ENCODE measurements at places on chromosomes 1 and 21.

GRCh38 chr1:29849038-29849750 lies 612.9 kb downstream of the PTPRU start:
- DNase-seq = no peak

DNA sequence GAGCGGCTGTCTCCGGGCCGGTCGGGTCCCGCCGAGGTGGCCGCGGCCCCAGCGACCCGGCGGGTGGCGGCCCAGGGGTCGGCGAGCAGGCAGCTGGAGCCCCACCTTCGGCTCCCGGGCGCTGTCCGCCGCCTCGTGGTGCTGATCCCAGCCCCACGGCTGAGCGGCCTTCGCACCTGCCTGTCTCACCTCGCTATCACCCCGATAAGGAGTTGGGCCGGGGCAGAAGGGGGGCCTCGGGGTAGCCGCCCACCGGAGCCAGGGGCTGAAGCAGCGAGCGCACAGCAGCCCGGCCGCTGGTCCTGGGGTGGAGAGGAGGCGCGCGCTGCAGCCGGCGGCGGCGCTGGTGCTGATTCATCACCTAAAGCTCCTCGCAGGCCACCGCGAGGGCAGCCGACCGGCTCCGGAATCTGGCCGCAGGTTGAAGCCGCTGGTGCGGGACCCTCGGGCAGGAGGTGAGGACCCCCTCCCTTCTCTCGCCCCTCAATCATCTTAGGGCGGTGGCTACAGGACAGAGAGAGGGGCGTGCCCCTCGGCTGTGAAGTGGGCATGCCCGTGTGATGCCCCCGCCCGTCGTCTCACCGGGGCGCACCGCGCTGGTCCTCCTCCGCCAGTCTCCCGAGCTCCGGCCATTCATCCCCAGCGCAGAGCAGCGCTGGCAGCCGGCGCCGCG lies 575 bp downstream of the TRIM67 start:
- DNase-seq = peak; percentile 56

DNA sequence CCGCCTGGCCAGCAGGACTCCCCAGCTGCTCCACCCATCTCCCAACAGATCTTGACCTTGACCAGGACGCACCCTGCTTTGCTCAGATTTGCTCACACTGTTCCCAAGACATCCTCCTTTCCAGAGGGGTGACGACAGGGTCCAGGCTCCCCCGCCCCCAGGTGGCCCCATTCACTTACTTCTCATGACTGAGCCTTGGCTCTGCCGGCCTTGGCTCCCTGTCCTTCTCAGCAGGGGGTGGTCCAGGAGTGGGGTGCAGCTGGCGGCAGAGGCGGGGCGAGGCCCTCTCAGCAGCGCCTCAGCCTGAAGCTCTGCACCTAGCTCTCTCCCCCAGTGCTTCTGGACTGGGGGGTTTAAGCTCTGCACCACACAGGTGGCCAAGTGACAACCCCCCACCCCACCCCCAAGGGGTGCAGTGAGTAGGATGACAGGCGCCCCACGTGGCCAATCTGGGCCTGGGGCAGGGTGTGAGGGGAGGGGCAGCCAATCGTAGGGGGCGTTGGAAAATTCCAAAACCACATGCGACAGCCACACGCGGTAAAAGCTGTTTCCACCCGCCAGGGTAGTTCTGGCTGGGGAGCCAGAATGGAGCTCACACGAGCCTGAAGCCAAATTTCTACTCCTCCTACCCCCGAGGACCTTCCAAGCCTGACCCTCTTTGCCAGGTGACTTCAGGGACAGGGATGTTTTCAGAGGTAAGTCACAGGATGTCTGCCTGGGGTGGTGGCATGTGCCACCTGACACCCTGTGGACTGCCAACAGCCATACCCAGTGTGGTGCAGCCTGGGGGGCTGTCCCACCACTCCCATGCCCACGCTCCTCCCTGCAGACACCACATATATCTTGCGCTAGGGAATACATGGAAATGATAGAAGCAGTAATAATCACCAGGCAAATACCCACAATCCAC lies 5.6 kb downstream of the RORC start:
- no peak for DNase-seq

DNA sequence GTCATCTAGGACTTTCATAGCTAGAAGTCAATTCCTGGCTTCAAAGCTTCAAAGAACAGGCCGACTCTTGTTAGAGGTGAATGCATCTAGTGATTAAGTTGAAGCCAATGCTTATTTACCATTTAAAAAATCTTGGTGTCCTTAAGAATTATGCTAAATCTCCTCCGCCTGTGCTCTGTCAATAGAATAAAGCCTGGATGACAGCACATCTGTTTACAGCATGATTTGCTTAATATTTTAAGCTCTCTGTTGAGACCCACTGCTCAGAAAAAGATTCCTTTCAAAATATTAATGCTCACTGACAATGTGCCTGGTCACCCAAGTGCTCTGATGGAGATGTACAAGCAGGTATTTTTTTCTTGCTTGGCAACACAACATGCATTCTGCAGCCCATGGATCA lies 649.1 kb upstream of the USP24 start:
- DNase-seq = no peak

DNA sequence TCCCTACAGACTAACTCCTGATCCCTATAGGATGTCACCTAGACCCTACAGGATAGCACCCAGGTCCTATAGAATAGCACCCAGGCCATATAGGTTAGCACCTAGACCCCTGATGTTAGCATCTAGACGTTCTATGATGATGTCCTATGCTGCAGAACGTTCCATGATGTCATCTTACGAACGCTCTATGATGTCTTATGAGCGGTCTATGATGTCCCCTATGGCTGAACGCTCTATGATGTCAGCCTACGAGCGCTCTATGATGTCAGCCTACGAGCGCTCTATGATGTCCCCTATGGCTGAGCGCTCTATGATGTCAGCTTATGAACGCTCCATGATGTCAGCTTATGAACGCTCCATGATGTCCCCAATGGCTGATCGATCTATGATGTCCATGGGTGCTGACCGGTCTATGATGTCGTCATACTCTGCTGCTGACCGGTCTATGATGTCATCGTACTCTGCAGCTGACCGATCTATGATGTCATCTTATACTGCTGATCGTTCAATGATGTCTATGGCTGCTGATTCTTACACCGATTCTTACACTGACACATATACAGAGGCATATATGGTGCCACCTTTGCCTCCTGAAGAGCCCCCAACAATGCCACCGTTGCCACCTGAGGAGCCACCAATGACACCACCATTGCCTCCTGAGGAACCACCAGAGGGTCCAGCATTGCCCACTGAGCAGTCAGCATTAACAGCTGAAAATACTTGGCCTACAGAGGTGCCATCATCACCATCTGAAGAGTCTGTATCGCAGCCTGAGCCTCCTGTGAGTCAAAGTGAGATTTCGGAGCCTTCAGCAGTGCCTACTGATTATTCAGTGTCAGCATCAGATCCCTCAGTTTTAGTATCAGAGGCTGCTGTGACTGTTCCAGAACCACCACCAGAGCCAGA lies 9.5 kb downstream of the SON start:
- no peak for DNase-seq

GRCh38 chr1:25664357-25665199 lies 48.0 kb downstream of the MAN1C1 start:
- DNase-seq = peak; percentile 82

GRCh38 chr1:228944296-228944695 lies 209.0 kb downstream of the RHOU start:
- DNase-seq = no peak

DNA sequence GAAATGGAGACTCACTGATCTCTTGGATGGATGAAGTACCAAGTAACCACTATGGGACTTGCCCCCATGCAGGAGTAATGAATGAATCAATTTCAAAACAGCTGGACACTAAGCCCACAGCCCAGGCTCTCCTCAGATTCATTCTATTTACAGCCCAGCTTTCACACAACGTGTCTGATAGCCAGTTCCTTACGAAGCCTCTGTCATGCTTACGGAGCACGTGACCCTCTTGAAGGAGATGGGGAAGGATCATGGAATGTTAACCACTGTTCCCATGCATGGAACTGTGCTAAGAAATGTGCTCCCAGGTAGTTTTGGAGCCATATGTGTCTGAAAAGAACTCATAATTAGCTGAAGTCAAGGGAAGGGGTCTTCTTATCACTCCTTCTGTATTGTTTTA lies 124.1 kb downstream of the KIF26B start:
- no peak for DNase-seq

DNA sequence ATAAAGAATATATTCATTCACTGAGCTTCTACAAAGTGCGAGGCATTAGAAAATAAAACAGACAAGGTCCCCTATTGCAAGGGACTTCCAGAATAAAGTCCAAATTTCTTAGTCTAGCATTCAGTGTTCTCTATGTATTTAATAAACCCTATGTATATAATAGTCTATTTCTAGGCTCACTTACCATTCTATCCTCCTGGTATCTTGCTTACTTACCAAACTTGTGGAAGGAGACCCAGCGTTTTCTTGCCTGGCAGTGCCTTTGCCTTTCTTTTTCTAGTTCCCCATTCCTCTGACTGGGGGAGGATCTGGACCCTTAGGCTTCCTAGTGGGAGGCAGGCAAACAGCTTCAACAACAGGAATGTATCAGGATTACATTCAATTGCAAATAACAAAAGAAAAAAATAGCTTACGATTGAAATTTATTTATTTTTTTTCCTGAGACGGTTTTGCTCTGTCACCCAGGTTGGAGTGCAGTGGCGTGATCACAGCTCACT lies 690 bp upstream of the RNF19B start:
- no peak for DNase-seq

DNA sequence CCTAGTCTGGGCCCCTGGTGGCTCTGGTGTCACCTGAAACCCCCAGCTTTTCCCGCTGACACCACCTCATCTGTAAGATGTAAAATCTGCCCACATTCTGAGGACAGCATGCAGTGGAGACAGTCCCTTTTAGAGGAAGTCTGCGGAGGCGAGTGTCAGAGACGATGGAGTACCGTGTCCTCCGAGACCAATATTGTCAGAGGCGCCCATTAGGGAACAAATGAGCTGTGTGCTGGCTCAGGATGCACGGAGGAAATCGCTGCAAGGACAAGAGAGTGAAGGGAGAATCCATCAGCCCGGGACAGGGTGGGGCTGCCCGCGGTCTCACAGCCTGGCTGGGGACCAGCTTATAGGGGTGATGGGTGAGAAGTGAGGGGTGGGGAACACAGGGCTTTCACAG lies 214.8 kb downstream of the MATN1 start:
- no peak for DNase-seq

GRCh38 chr1:21355956-21356355 lies 65.7 kb upstream of the ECE1 start:
- DNase-seq = no peak

DNA sequence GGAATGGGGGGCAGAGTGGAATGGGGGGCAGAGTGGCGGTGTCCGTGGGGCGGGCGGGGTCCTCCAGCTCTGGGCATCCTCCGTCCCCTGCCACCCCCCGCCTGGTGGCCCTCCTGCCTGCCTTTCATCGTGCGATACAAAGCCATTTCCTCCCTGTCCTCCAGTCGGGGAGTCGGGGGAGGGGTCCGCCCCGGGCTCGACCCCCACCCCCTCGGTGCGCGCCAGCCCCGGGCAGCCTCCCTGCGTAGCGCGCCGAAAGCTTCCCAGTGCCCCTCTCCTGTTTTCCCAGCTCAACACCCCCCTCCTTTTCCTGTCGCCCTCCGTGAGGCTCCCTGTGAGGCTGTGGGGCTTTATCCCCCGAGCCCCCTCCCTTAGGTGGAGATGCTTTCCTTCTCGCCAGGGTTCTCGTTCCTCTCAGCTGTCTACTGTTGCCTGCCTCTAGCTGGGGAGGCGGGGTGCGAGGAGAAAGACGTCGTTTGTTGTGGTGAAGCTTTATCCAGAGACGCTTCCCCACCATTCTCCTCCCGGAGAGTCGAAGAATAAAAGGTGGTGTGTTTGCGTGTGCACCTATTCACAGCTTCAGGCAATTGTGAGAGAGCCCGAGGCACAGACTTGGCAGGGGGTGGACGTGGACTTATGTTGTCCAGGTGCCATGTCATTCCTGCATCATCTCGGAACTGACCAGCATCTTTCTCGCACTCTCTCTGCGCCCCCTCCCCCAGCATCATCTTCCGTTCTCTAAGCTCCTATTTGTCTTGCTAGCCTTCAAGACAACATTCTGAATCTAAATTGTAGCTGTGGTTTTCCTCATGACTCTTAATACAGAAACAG lies 848 bp downstream of the DNM3 start:
- no peak for DNase-seq

GRCh38 chr1:88685259-88685620 lies 1.2 kb downstream of the PKN2 start:
- DNase-seq = no peak

- no peak for DNase-seq
These were observed 5.1 kb downstream of the KCNJ15 start for GRCh38 chr21:38261851-38262250.

- no peak for DNase-seq
These were observed 264.0 kb downstream of the CTH start for GRCh38 chr1:70674941-70675685.

DNA sequence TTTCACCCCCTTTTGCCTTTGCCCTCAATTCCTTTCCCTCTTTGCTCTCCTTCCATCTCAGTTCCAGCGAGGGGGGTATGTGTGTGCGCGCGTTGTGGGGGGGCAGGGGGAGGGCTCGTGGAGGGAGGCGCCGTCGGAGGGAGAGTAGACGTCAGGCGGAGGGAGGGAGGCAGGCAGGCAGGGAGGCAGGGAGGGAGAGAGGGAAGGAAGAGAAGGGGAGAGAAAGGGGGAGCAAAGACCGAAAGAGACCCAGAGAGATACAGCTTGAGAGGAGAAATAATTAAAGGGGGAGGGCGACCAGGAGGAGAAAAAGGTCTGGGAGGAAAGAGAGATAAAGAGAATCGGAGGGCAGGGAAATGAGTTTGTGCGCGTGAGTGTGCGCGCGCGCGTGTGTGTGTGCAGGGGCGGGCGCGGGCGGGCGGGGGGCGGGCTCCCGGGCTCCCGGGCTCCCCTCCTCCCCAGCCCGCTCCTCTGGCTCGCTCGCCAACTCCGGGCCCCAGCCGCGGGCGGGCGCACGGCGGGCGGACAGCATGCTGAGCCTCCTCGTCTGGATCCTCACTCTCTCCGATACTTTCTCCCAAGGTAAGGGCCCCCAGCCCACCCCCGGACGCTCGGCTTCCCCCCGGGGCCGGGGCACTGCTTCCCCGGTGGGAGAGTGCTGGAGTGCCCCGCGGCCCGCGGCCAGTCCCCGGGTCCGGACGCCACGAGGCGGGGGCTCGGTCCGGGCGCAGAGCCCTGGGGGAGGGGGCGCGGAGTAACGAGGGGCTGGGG lies at the start of gene KIRREL1:
TSS of gene KIRREL1 (plus strand) at position 499 of the 771 bp plus-strand sequence. CDS start at position 531, 32 bp downstream.
- peak; percentile 95 for DNase-seq

GRCh38 chr1:89312572-89312971 lies 39.9 kb upstream of the GBP5 start:
- DNase-seq = no peak

GRCh38 chr1:26429721-26430120 lies 2.4 kb upstream of the DHDDS start:
- no peak for DNase-seq

DNA sequence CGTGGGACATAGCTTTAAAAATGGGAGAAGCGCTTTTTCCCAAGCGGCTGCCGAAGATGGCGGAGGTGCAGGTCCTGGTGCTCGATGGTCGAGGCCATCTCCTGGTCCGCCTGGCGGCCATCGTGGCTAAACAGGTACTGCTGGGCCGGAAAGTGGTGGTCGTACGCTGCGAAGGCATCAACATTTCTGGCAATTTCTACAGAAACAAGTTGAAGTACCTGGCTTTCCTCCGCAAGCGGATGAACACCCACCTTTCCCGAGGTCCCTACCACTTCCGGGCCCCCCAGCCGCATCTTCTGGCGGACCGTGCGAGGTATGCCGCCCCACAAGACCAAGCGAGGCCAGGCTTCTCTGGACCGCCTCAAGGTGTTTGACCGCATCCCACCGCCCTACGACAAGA lies 245.5 kb downstream of the MRPL39 start:
- no peak for DNase-seq

- DNase-seq = peak; percentile 83
These were observed 6.0 kb downstream of the CADM3 start for GRCh38 chr1:159177272-159177907.

GRCh38 chr1:247400685-247401084 lies 15.3 kb upstream of the NLRP3 start:
- DNase-seq = no peak
